ENCODE measurements at places on chromosomes 1 and 21.

- DNase-seq = peak; percentile 73
Observed at GRCh38 chr1:43452789-43453441, 816 bp downstream of the HYI start.

GRCh38 chr1:187443939-187444338 is 615.2 kb downstream of the PLA2G4A start:
- no peak for DNase-seq

GRCh38 chr1:72845381-72845780 is 563.0 kb upstream of the NEGR1 start:
- peak; percentile 4 for DNase-seq

- DNase-seq = peak; percentile 90
Observed at GRCh38 chr1:7267493-7267892, 482.2 kb downstream of the CAMTA1 start.

DNA sequence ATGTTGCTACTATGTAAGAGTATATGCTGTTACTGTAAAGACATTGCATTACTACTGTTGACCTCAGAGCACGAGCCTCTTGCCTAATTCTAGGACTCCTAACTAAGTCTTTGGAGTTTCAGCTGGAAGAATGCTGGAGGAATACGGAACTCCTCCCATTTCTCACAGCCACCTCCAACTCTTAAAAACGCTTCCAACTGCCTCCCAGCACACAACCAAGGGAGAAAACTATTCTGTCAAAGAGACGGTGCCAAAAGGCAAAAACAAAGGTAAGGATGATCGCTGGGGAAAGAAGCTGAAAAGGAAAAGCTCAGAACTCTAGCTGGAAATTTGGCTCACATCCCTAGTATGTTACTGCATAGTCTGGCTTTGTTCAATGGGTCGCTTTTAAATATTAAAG is at the start of gene FMO2:
Gene FMO2 (plus strand): TSS at position 210 of the 400 bp plus-strand sequence. CDS start 414 bp downstream, outside the sequence.
- DNase-seq = no peak

DNA sequence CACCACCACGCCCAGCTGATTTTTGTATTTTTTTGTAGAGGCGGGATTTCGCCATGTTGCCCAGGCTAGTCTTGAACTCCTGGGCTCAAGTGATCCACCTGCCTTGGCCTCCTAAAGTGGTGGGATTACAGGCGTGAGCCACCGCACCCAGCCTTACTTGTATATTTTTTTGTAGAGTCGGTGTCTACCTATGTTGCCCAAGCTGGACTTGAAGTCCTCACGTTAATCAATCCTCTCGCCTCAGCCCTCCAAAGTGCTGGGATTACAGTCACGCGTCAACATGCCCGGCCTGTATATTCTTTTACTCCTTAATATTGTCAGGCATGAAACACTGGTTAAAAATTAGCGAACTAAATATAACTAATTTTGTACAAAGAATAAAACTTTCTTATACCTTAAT is 5.5 kb upstream of the TOMM20 start:
- DNase-seq = no peak

- DNase-seq = peak; percentile 94
Observed at GRCh38 chr1:53552146-53552861, 93.1 kb downstream of the DMRTB1 start.

DNA sequence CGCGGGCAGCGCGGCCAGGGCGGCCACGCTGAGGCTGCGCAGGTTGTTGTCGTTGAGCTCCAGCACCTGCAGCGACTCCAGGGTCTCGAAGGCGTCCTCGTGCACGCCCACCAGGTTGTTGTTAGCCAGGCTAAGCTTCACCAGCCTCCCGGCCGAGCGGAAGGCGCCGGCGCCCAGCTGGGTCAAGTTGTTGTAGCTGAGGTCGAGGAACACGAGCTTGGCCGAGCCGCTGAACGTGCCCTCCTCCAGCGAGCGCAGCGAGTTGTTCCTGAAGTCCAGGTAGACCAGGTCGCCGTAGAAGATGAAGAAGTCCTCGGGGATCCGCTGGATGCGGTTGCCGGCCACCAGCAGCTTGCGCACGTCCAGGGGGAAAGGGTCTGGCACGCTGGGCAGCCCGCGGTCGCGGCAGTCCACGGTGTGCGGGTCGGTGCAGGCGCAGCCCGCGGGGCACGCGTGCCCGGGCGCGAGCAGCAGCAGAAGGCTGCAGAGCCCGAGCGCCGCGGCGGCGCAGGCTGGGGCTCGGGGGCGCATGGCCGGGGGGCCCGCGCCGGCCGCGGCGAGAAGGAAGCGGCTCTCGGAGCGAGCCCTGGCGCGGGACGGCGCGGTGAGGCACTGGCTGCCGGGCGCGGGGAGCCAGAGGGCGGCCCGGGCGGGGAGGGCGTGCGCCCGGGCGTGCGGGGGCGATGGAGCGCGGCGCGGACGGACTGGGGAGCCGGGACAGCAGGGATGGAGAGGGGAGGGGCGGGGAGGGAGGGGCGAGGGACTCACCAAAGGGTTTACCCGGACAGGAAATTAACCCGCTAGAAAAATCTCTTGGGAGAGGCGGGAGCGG is 524 bp downstream of the LRRC38 start:
- no peak for DNase-seq

- no peak for DNase-seq
Observed at GRCh38 chr1:87370544-87370943, 41.9 kb downstream of the LMO4 start.

DNA sequence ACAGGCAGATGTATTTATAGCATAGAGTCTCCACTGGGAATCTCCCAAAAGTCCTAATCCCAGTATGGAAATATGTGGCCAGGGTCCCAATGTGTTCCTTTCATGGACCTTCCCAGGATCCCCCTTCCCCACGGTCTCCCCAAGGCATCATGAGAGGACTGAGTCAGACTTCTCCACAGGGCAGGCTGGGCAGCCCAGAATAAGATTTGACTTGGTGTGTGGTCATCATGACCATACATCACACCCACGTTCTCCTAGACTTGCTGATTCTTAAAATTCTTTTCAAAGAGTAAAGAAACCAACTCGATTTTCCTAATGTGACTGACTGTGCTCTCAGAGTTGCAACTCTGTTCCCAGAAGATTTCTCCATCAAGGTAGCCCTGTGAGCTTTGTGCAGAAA is 93.9 kb upstream of the CD34 start:
- peak; percentile 29 for DNase-seq

GRCh38 chr1:117658676-117659075 is 52.8 kb downstream of the TENT5C start:
- no peak for DNase-seq

GRCh38 chr1:66154394-66154793 is 361.7 kb downstream of the PDE4B start:
- no peak for DNase-seq

GRCh38 chr1:236983818-236984217 is 20.4 kb downstream of the MT1HL1 start:
- DNase-seq = no peak

- DNase-seq = no peak
Observed at GRCh38 chr1:204973449-204973848, 69.6 kb upstream of the CNTN2 start.

GRCh38 chr1:67855961-67856360 is 22.7 kb upstream of the GNG12 start:
- no peak for DNase-seq

GRCh38 chr1:51847294-51847920 is 31.1 kb downstream of the NRDC start:
- no peak for DNase-seq

DNA sequence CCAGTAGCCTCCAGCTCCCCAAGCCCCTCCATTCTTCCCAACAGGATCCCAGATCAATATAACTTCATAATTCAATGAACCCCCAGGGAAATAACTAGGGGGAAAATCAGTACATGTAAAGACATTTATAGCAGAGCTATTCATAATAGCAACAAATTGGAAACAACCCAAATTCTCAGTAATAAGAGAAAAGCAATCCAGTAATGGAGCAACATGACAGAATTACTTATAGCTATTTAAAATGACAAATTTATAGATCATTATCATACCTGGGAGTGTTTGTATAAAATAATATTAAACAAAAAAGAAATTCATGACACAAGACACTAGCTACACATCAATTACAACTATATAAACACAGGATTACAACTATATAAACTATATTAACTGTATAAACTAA is 20.2 kb downstream of the PLEKHA6 start:
- DNase-seq = no peak

DNA sequence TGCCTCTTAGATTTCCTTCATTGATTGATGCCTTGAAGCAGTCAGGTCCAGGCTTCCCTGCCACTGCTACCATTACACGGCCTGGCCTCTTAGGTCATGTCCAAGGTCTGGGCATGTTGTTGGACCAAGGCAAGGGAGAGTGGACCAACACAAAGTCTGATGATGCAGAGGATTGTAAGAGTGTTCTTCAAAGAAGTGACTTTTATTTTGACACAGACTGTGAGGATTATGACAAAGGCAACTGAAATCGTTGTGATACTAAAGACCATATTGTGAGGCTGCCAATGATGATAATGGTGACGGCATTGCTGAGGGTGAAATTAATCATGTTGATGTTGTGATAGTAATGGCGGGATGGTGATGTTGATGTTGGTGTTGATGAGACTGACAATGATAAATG is 149.5 kb downstream of the GRIK3 start:
- no peak for DNase-seq

DNA sequence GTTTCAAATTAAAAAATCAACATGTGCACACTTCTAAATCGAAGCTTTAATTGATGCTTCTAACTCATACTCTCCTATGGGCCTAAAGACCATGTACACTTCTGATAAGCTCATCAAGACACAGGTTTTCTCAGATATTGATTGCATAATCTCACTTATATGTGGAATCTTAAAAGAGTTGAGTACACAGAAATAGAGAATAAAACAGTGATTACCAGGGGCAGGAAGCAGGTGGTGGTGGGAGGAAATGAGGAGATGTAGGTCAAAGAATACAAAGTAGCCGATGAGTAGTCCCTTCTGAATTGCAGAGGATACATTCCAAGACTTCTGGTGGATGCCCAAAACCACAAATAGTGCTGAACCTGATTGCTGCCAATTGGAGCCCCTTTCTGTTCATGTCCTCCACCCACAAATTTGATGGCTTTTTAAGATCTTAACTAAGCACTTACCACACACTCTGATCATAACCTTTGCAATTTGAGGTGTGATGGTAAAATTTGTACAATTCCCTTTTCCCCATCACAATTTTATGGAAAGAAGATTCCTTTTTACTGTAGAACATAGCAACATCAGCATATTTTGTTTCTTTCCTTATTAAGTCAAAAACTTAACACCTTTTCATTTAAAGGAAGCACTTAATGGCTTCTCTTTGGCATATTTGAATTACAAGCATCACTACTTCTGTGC is 3.3 kb upstream of the CD1B start:
- no peak for DNase-seq

Data from M059J (cell line).